Heart right ventricle (tissue), 16 donors: ENCODE measurements at places on chromosomes 16 and 17. TPM values are rescaled to one million over a fixed set of nuclear protein-coding genes. Genes with fewer than 3 reads are reported as not detected.

ALOXE3 gene
- total RNA-seq: not detected

LAT gene
- 0.35 TPM for total RNA-seq

SPATA33 gene
- 1.8 TPM for total RNA-seq

DNA sequence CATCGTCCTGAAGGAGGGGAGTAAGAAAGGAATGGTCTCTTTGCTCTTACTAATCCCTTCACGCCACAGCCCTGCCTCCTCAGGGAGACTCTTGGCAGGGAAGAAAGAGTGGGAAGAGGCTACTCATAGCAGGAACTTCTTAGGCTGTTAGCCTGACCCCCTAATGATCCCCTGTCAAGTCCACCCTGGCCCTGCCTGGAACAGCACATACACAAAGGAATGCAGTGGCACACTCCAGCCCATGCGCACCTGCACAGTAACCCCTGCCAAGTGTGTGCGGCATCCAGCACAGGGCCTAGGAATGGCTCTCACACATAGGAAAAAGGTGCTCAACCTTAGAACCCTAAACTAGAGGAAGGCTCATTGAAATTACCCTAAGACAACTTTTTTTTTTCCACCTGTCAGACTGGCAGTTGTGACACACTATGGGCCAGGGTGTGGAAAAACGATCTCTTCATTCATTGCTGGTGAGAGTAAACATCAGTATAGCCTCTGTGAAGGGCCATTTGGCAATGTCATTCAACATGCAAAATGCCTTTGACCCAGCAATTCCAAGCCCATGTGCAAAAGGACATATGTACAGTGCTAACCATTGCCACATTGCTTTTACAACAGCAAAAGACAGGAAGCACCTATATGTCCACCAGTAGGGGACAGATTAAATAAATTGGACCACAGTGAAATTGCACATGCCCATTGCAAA, 50.1 kb downstream of the PIMREG start:
- no peak for DNase-seq

GRCh38 chr16:55592306-55592705, 25.8 kb downstream of the CAPNS2 start:
- DNase-seq: no peak

DNA sequence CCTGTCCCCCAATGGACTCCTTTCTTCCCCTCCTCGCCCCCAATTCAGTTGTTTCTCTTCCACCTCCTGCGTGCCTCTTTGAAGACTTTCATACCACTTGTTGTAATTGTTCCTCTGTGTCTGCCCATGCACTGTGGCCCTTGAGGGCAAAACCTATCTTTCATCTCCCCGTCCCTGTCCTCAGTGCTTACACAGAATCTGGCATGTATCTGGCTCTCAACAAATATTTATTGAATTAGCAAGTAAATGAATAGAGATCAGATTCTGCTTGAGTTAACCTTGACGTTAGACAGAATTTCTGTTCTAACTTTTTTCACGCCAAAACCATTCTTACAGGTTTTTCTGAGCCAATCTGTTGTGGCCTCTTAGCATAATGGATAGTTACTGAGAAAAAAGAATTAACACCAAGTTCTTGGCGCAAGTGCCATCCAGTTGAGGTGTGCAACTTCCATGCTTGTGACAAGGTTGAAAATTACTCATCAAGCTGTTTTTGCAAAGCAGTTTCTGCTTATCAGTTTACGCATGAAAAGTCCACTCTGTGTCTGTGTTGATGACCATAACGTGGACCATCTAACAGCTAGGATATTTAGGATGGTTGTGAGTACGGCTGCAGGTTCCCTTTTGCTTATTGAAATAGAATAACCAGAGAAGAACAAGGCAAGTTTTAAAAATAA, 215.1 kb downstream of the PRKCA start:
- no peak for DNase-seq

GRCh38 chr17:20077978-20078685, 69.0 kb downstream of the SPECC1 start:
- DNase-seq: no peak

PPY gene
- total RNA-seq: not detected

ATP1B2 gene
- total RNA-seq: 4.6 TPM

DNA sequence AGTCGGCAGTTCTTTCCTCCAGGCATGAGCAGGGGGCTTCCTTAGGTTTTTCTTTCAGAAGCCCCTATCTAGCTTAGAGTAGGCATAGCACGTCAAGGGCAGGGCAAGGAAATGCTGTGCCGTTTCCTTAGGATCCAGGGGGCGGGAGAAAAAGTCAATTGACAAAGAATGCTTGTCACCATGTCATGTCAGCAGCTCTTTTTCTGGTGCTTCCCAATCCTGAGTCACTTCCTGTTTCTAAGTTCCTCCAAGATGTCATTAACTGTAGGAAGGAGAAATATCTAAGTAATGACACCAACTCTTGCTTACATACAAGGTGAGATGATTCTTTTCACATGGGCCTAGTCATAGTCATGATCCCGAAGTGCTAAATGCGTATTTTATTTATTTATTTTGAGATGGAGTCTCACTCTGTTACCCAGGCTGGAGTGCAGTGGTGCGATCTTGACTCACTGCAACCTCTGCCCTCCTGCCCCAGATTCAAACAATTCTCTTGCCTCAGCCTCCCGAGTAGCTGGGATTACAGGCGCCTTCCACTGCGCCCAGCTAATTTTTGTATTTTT, 35.2 kb downstream of the GJC1 start:
- no peak for DNase-seq

DNA sequence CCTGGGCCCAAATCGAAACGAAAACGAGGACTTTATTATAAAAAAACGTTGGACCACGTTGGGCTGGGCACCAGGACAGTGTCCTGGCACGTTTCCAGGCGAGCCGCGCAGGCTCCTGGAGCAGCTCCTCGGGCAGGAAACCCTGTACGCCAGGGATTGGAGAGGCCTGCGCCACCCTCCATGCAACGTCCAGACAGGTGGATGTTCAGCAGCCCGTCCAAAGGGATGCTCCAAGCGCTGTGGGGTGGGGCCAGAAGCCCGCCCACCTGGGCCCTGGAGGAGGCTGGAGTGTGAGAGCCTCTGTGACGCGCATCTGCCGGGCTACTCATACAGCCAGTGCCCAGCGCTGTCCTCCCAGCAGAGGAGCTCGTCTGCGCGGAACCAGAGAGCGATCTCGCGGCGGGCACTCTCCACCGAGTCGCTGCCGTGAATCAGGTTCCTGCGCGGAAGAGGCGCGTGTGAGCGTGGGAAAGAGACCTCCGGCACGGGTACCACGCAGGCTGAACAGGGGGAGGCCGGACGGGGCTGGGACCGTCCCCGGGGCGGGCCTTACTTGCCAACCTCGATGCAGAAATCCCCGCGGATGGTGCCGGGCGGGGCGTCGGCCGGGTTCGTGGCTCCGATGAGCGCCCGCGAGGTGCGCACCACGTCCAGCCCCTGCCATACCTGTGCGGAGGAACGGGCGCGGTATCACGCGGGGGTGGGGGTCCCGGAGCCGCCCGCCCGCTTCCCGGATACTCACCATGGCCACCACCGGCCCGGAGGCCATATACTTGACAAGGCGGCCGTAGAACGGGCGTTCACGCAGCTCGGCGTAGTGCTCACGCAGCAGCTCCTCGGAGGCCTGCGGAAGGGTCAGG, 785 bp downstream of the NME3 start:
- DNase-seq: peak; percentile 75

HOXB4 gene
- total RNA-seq: not detected
